ENCODE measurements at places on chromosomes 11 and 22.

- DNase-seq, result no peak
These were observed 34.7 kb upstream of the FCHSD2 start for GRCh38 chr11:73176874-73177155.

DNA sequence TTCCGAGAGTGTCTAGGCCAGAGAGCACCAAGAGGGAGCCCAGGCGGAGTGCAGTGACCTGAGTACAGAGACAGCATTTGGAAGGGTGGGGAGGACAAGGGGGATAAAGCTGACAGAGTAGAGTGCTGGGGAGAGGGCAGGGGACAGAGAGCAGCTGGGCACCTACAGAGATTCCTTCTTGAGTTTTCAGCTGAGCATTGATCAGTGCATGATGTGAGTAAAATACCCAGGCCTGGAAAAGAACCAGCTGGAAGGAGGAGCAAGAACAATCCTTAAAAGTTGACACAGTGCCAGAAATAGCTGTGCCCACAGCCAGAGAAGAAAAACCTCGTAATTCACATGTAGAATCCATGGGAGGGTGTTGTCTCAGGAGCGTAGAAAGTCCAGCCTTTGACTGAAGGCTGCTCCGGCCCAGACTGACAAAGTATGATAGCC is 33.9 kb upstream of the PANX2 start:
- DNase-seq, result no peak

- no peak for DNase-seq
These were observed 4.4 kb upstream of the ZNF280B start for GRCh38 chr22:22512951-22513350.

GRCh38 chr11:43789700-43790443 is 90.8 kb upstream of the ALKBH3 start:
- DNase-seq, result no peak

- peak; percentile 51 for DNase-seq
These were observed 41.0 kb upstream of the APLNR start for GRCh38 chr11:57277845-57278720.

- no peak for DNase-seq
These were observed 56.1 kb downstream of the HSD17B12 start for GRCh38 chr11:43736502-43737200.

DNA sequence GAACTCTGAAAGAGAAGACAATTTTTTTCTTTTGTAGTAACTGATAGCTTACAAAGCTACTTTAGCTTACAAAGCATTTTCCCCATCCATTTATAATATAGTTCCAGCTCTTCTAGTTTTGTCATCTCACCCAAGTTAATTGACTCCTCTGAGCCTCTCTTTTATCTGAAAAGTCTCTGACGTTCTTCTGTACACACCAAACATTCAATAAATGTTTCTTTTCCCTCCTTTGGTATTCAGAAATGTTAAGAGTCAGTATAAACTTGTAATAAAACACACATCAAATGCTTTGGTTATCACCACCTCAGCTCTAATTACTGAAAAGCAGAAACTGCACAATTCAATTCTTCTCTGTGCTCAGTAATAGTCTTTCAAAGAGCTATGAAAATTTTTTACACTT is 5.9 kb downstream of the CCDC90B start:
- no peak for DNase-seq

- DNase-seq, result no peak
These were observed 56.8 kb upstream of the GRIA4 start for GRCh38 chr11:105553025-105553424.

- DNase-seq, result peak; percentile 83
These were observed 77.0 kb downstream of the ZNF280B start for GRCh38 chr22:22431271-22432220.

GRCh38 chr22:28792491-28793383 is 7.6 kb downstream of the XBP1 start:
- DNase-seq, result no peak

- DNase-seq, result peak; percentile 51
These were observed 176.4 kb downstream of the FAM181B start for GRCh38 chr11:82557274-82557673.

GRCh38 chr11:117829369-117829725 is 4.8 kb upstream of the FXYD2 start:
- DNase-seq, result no peak

DNA sequence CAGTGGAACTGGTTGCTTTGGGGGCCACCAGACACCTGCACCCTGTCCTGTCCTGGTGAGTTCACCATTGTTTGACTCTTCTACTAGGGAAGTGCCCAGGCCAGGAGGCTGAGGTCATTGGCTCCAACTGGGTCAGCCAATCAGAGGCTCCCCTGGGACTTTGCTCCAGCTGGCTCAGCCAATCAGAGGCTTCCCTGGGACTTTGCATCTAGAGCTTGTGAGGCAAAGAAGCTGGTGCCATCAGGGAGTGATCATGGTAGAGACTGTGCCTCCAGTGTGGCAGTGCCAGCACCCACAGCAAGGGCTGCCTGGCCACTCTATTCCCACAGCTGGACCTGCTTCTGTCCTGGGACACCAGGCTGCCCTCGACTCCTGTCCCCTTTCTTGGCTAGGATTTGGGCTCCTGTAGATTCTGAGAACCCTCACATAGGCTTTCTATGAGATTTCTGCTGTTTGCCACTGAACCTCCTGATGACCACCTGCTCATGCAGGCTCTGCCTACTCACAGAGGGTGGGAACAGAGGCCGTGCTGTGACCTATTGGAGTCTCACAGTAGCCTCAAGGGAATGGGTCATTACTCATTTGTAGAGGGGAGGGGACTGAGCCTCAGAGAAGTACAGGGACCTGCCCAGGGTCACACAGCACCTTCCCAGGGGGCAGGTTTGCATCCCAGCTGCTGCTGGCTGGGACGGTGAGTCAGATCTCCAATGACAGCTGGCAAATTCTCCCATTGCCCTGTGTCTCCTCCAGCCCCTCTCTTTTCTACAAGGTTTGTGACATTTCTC is 59.2 kb upstream of the SHISAL1 start:
- DNase-seq, result no peak

- no peak for DNase-seq
These were observed 33.3 kb upstream of the RAB1B start for GRCh38 chr11:66235141-66235540.

DNA sequence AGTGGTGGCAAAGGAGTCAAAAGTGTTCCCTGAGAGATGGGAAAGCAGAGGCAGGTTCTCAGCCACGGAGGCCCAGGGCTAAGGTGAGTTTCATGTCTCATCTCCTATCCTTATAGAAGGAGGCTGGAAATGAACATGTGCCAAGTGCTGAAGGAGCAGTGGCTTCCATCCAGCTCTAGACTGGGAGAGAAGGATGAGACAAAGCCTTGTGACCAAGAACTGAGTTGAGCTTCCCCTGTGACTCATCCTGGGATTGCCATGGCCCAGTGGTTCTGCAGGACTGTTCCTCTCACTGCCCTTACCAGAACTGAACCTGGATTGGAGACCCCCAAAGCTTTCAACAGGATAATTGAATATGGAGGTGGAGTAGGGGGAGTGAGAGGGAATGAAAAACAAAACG is 16.7 kb upstream of the OR9Q1 start:
- no peak for DNase-seq

GRCh38 chr11:118142809-118143208 is 9.8 kb downstream of the SCN4B start:
- DNase-seq, result no peak

- DNase-seq, result peak; percentile 98
These were observed at the start of gene CAT for GRCh38 chr11:34438529-34439507. TSS of gene CAT (plus strand) at chr11:34438934. CDS start at chr11:34439014, 80 bp downstream.

All from germinal center (tissue), 1 donor.